ENCODE measurements at places on chromosomes 5 and 9. TPM values are rescaled to one million over a fixed set of nuclear protein-coding genes. Genes with fewer than 3 reads are reported as not detected.

The SLC1A3 gene
- 0.34 TPM for total RNA-seq

The IRX4 gene
- not detected for total RNA-seq

The C5orf58 gene
- total RNA-seq = not detected

The RABEPK gene
- total RNA-seq = 25.4 TPM

The INSL6 gene
- total RNA-seq = not detected

The LTC4S gene
- total RNA-seq = not detected

The ADRB2 gene
- total RNA-seq = 13.3 TPM

The JAKMIP2 gene
- total RNA-seq = not detected

The HTR1A gene
- total RNA-seq = not detected

The CCL27 gene
- not detected for total RNA-seq

The SMIM32 gene
- not detected for total RNA-seq

The SCGB3A1 gene
- total RNA-seq = not detected

The IL9 gene
- not detected for total RNA-seq

The GTF2H2 gene
- total RNA-seq = 18.3 TPM

The ERCC6L2 gene
- 26.3 TPM for total RNA-seq

The GLDC gene
- total RNA-seq = 2.1 TPM

The TBC1D2 gene
- 14.1 TPM for total RNA-seq

The SLC34A3 gene
- not detected for total RNA-seq

The SPAAR gene
- 26.6 TPM for total RNA-seq

The SPATA31A7 gene
- not detected for total RNA-seq

The GRIA1 gene
- total RNA-seq = not detected

The EIF4E1B gene
- not detected for total RNA-seq

The PNPLA7 gene
- total RNA-seq = 0.34 TPM

The LRRC19 gene
- not detected for total RNA-seq

The TPPP gene
- total RNA-seq = 0.07 TPM

The PDE6A gene
- total RNA-seq = 0.05 TPM

The CCDC112 gene
- 5.8 TPM for total RNA-seq

The CTXN3 gene
- not detected for total RNA-seq

The AGXT2 gene
- total RNA-seq = not detected

The PPP3R2 gene
- not detected for total RNA-seq

The FAM169A gene
- total RNA-seq = 1.5 TPM

The FOXD4 gene
- total RNA-seq = not detected

The PCDHGA11 gene
- total RNA-seq = 4.4 TPM

The CYLC2 gene
- not detected for total RNA-seq

The ABCA1 gene
- total RNA-seq = 5.6 TPM

The MYMK gene
- not detected for total RNA-seq

The TNC gene
- 7.2 TPM for total RNA-seq

The BICD2 gene
- 43.3 TPM for total RNA-seq

The SPINK13 gene
- not detected for total RNA-seq

The PCDHB13 gene
- 0.30 TPM for total RNA-seq

The CCDC192 gene
- total RNA-seq = not detected

The SLC6A19 gene
- total RNA-seq = not detected

The CATSPER3 gene
- not detected for total RNA-seq

The C9orf153 gene
- total RNA-seq = not detected

The PCDHA4 gene
- total RNA-seq = not detected

The TTC39B gene
- total RNA-seq = 3.0 TPM

The RETREG1 gene
- total RNA-seq = not detected

The PTPA gene
- total RNA-seq = 121 TPM

The SH3RF2 gene
- 0.59 TPM for total RNA-seq

The CETN3 gene
- 12.5 TPM for total RNA-seq

The DPYSL3 gene
- total RNA-seq = 50.4 TPM

The ETF1 gene
- total RNA-seq = 100 TPM

Measured in mammary microvascular endothelial cell (primary cell).